ENCODE measurements at places on chromosomes 6 and 20. TPM values are rescaled to one million over a fixed set of nuclear protein-coding genes. Genes with fewer than 3 reads are reported as not detected.

The CST7 gene
- total RNA-seq: 0.35 TPM

The KCNK17 gene
- total RNA-seq: 0.44 TPM

DNA sequence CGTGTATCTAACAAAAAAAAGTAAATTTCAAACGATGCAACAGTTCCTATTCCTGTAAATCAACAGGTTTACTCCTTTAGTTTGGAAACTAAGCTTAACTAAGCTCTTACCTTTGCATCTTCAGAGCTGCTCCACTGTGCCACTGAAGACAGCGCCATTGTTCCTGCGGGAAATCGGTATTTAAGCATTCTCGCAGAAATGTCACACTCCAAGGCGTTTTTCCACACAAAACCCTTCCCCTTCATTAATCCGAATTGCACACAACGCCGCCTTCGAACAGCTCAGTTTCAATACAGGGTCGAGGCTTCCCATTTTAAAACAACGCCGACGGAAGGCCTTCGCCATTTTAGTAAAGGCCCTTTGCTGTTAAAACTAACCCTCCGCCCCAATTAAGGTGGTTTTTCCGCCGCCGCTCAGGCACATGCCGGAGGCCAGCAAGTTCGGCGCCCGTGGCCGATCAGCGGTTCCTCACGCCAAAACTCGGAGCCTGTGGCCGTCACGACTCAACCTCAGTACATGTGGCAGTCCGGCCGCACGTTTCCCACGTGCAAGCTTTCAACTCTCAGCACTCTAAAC, 35.4 kb upstream of the SYNCRIP start:
- DNase-seq: no peak
- peaks cover 14% of the 10 kb centered on the region for H3K36me3 ChIP-seq
- H3K27me3 ChIP-seq: no peaks in the 10 kb centered on the region
- H3K4me1 ChIP-seq: peaks cover 8% of the 10 kb centered on the region
- peak overlapping the region; percentile 97 for H3K27ac ChIP-seq

DNA sequence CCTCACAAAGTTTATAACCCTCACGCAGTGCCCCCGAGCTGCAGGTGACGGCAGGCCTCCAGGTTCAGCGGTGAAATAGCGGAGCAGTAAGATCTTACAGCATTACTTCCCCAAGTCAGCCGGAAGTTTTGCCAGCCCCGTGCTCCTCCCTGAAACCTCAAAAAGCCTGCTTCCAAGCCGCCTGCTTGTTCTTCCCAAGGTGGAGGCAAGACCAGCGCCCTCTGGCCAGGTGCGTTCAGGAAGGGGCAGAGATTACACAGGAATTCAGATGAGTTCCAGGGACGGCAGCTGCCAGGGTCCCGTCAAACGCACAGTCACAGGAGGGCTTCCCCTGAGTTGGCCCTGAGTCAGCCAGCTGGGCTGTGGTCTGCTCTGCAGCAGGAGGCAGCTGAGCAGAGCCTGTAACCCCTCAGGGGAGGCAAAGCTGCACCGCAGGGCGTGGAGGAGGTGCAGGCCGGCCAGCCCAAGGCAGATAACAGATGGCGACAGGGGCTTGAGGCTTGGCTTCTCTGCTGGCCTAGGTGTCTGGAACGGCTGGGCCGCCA, 124.1 kb upstream of the RPS6KA2 start:
- H3K27ac ChIP-seq: no peak overlapping the region
- peaks cover 12% of the 10 kb centered on the region for H3K27me3 ChIP-seq
- peaks cover 12% of the 10 kb centered on the region for H3K4me1 ChIP-seq
- peak; percentile 32 for DNase-seq

GRCh38 chr6:37033255-37033654, 27.8 kb downstream of the FGD2 start:
- H3K27me3 ChIP-seq: no peaks in the 10 kb centered on the region
- H3K4me3 ChIP-seq: no peak overlapping the region
- no peaks in the 10 kb centered on the region for H3K36me3 ChIP-seq
- H3K27ac ChIP-seq: no peak overlapping the region
- no peak for DNase-seq

GRCh38 chr6:147103694-147104093, 100.5 kb upstream of the STXBP5 start:
- no peak overlapping the region for H3K27ac ChIP-seq
- no peaks in the 10 kb centered on the region for H3K36me3 ChIP-seq
- H3K4me3 ChIP-seq: no peak overlapping the region
- no peaks in the 10 kb centered on the region for H3K27me3 ChIP-seq
- DNase-seq: no peak

- H3K4me1 ChIP-seq: peaks cover 7% of the 10 kb centered on the region
- H3K27me3 ChIP-seq: no peaks in the 10 kb centered on the region
- H3K27ac ChIP-seq: peak overlapping the region; percentile 25
Observed at GRCh38 chr6:80457439-80457933, 351.0 kb downstream of the BCKDHB start.

- no peak for DNase-seq
- H3K27me3 ChIP-seq: no peaks in the 10 kb centered on the region
- H3K36me3 ChIP-seq: no peaks in the 10 kb centered on the region
- no peak overlapping the region for H3K4me3 ChIP-seq
- no peak overlapping the region for H3K27ac ChIP-seq
- H3K4me1 ChIP-seq: no peaks in the 10 kb centered on the region
Observed at GRCh38 chr6:9236443-9236842, 801.1 kb upstream of the SLC35B3 start.

The FAM217B gene
- 13.1 TPM for total RNA-seq

DNA sequence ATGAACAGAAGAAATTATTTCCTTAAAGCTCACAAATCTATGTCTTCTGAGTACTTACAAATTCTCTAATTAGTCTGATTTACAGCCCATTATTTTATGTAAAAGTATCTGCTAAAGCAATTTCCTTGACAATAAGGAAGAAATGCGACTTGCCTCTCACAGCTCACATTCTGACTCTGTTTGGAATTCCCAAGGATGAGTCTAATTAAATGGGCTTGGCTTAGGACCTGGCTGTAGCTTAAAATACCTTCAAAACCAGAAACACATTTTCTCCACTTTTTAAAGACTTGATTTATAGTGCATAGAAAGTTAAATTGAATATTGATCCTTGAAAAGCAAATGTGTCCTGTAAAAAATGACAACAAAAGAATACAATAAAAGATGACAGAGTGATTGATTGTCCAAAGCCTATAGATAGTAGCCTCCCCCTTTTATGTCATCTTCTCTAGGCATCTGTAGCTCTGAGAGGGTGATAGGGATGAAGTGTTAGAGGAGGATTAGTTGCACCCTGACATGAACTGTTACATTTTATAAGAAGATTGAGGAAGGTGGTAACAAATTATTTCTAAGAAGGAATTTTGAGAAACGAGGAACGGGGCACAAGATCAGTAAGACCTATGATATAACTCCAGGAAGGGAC, 118.9 kb downstream of the MACROD2 start:
- no peak for DNase-seq
- no peaks in the 10 kb centered on the region for H3K27me3 ChIP-seq
- no peaks in the 10 kb centered on the region for H3K4me1 ChIP-seq
- no peaks in the 10 kb centered on the region for H3K36me3 ChIP-seq

The GSTA2 gene
- not detected for total RNA-seq

- no peak within 1 kb of the TSS for H3K27ac ChIP-seq
- H3K4me3 ChIP-seq: no peak within 1 kb of the TSS
- DNase-seq: no peak
- H3K27me3 ChIP-seq: peaks cover 7% of the 10 kb centered on the region
- H3K4me1 ChIP-seq: no peaks in the 10 kb centered on the region
Observed at GRCh38 chr6:167122827-167123657, at the start of gene CCR6. CCR6 (plus strand) TSS chr6:167123096; CDS start chr6:167136135, 13,039 bp downstream.

The SLC22A3 gene
- 8.2 TPM for total RNA-seq

GRCh38 chr20:21632031-21632734, 73.3 kb upstream of the PAX1 start:
- no peak for DNase-seq
- H3K27me3 ChIP-seq: peaks cover 5% of the 10 kb centered on the region
- no peaks in the 10 kb centered on the region for H3K4me1 ChIP-seq
- H3K27ac ChIP-seq: no peak overlapping the region
- no peak overlapping the region for H3K4me3 ChIP-seq

The SLC22A1 gene
- 1.2 TPM for total RNA-seq

The TNXB gene
- 108 TPM for total RNA-seq

GRCh38 chr20:17646961-17647301, 35.1 kb downstream of the RRBP1 start:
- peaks cover 41% of the 10 kb centered on the region for H3K36me3 ChIP-seq

- no peak overlapping the region for H3K4me3 ChIP-seq
- H3K36me3 ChIP-seq: no peaks in the 10 kb centered on the region
- no peak for DNase-seq
- peaks cover 3% of the 10 kb centered on the region for H3K4me1 ChIP-seq
- no peaks in the 10 kb centered on the region for H3K27me3 ChIP-seq
Observed at GRCh38 chr6:69732045-69732444, 64.8 kb downstream of the LMBRD1 start.

Data from muscle of leg (tissue), 16 donors.